Central memory CD4-positive, alpha-beta T cell (primary cell): ENCODE measurements at places on chromosomes 13 and 19.
A peak's percentile ranks its signal among the peaks of the same experiment; 100 is the strongest.

DNA sequence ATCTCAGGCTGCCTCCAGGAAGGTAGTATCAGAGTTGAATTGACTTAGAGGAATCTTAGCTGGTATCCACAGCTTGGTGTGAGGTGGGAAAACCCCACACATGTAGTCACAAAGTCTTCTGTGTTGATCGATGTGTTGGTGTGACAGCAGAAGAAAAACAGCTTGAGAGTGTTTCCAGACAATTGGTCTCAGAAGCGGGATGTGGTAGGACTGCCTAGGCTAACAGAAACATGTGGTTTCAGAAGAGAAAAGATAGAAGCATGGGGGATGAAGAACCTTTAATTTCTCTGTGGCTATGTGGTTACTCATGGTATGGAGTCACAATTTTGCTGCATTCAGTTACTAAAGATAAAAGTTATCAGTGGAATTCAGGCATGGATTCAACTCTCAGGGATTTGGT is 134.7 kb upstream of the SLITRK5 start:
- DNase-seq, result no peak

- no peak for DNase-seq
Observed at GRCh38 chr19:54389553-54389952, 24.8 kb upstream of the LAIR1 start.

DNA sequence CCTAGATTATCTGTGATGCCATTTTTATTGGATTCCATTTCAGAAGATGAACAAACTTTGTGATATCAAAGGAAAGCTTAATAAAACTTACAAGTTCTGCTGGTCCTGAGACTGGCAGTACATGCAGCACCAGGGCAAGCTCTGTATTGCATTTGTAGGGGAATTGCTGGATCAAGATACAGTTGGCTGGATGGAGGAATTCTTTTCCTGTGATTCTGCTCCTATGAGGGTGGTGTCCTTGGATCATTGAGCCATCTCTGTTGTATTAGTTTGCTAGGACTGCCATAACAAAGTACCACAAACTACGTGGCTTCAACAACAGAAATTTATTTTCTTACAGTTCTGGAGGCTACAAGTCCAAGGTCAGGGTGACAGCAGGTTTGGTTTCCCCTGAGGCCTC is 33.9 kb upstream of the CSNK1A1L start:
- no peak for DNase-seq

DNA sequence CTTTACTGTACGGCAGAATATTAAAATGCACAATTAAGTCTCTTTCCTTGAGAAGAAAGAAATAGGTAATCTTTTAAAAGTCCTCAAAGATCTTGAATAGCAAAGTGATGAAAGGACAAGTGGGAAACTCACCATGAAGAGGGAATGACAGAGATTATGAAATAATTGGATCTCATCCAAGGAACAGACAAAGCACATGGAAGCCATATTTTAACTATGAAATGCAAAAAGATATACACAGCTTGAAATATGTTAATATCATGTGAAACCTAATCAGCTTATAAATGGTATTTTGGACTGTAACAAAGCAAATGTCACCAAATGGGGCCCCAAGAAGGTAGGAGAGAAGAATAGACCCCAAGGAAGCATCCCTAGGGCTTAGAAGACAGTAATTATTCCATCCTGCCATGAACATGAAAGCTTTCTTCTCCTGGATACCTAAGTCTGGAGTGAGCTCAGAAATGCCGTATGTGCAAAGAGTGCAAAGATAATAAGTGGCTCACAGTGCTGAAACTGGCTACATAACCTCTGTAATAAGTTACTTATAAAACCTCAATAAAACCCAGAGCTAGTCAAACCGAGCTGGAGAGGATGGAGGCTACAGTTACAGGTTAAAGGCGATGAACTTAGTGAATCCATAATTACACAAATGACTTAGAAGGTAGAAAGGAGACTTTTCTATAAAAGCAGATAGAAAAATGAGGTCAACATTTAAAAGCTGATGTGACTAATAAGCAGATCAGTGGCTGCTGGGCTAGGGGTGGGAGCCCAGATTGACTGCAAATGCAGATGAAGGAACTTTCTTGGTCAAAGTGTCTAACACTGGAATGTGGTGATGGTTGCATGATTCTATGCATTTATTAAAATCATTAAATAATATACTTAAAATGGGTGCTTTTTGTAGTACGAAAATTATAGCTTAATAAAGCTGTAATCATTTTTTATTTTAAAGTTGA is 34.4 kb downstream of the DCLK1 start:
- DNase-seq, result no peak

DNA sequence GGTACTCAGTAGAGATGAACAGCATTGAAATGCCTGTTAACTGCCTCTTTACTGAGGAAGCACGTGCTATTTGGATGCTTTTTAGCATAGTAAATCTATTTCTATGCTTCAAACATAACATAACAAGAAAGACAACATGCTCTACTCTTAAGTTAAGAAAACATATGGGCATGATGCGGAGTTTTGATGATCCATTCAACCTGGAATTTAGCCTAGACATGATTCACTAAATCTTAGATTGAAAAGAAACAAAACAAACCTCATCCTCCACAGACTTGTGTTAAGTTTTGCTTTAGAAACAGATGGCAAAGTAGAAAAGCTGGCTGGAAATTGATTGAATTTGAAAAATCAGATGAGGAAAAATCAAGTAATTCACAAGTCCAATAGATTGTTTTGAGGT is 593.8 kb downstream of the OLFM4 start:
- no peak for DNase-seq

GRCh38 chr13:31413516-31413915 is 213.7 kb downstream of the B3GLCT start:
- DNase-seq, result no peak

GRCh38 chr19:51627491-51628138 is 2.6 kb downstream of the SIGLEC5 start:
- no peak for DNase-seq

DNA sequence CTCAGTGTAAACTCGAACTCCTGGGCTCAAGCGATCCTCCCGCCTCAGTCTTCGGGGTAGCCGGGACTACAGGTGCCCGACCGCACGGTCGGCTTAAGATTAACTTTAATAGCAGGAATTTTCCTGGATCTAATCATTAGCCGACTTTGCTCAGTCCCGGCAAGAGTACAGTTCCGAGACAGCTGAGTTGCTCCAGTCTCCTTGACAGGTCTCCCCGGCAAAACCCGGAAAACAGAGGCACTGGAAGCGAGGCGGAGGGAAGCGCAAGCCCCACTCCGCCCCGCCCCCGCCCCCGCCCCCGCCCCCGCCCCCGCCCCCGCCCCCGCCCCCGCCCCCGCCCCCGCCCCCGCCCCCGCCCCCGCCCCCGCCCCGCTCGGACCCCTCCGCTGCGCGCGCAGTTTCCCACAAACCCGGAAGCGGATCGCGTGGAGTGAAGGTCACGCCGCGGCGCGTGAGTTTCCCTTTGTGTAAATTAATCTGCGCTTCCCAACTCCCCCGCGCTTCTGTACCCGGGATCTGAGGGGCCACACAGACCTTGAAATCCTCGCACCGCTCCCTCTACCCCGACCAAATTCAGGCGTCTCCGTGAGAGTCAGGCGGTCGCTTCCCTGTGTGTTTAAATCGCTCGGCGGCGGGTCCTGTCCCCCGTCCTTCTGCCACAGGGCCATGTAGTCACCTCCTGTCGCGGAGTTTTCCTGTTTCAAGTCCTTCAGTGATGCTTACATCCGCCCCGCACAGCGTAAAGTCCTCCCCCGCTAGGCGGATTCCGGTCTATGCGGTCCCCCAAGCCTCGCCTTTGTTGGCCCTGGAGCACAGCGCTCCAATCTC is at the start of gene ZNF480:
Gene ZNF480 (plus strand): TSS at position 397 of the 828 bp plus-strand sequence. CDS start 3,244 bp downstream, outside the sequence.
- peak; percentile 82 for DNase-seq

DNA sequence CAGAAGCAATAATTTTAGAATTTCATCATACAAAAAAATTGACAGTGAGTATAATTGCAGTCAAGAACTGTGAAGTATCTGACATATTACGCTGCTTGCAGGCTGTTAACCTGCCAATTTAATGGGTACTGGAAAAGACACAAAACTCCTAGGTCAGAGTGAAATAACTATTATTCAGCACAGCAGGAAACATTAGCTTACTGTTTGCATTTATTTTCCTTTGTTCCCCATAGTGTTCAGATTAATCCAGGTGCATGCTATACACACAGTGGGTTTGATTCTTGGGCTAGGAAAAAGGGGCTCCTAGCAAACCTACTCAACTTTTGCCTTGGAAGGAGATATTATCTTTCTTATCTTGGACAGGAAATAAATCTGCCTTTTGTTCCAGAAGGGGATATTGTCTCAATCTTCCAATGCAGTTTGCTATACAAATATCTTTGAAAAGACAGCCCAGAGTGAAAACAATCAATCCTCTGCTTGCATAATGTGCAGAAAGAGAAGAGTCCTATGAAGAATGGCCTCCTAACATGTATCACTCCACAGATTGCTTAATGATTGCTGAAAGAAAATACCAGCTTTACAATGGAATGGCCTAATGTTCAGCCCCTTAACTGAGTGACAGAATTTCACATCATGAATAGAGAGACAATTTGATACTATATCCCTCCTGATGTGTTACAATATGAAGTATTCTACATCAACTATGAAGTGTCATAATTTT is 443.4 kb downstream of the TBC1D4 start:
- DNase-seq, result no peak

DNA sequence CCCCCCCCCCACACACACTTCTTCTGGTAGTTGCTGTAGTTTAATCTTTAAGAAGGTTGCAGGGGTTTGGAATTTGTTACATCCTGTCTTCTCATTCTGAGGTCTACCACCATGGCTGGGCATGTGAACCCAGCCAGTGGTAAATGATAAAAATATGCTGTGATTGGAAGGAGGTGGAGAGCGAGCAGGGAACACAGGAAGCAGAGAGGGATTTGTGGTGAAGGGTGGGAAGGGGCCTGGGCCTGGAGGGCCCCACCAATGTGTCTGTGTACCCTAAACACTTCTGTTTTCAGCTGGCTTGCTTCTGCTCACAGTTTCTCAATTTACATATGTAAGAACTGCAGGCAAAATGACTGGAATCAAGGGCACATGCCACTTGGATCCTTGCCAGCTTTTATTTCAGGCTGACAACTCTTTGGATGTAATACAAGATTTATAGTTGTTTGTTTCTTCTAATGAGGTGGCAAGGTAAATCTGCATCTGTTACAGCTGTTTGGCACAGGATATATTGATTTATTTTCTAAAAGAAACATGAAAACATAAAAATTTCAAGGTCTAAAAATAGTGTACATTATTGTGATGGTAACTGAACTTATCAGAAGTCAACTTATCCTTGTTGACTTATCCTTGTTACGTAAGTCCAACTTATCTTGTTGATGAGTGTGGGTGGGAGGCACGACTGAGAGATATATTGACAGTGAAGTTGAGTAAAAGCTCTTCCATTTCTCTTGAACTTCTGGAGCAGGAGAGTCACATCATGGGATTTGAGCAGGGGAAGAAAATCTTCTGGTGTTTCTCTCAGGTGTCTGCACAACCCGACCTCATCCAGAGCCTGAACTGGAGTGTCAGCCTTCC is 313.2 kb downstream of the SHISA2 start:
- no peak for DNase-seq

DNA sequence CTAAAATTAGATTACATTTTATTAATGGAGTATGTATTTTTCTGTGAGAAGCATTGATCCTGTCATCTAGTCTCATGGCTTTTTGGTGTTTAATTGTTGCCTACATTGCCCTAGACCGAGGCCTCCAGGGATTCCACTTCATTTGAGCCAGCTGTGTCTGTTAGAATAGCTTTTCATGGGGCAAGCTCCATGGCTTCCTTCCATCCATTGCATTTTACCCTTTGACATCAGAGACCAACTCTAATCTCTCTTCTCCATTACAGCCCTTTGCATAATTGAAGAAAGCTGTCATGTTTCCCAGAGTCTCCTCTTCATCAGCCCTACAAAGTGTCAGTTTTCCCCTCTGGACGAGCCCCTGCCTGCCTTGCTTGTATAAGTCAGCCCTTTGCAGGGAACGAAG is 70.6 kb downstream of the MTUS2 start:
- no peak for DNase-seq

DNA sequence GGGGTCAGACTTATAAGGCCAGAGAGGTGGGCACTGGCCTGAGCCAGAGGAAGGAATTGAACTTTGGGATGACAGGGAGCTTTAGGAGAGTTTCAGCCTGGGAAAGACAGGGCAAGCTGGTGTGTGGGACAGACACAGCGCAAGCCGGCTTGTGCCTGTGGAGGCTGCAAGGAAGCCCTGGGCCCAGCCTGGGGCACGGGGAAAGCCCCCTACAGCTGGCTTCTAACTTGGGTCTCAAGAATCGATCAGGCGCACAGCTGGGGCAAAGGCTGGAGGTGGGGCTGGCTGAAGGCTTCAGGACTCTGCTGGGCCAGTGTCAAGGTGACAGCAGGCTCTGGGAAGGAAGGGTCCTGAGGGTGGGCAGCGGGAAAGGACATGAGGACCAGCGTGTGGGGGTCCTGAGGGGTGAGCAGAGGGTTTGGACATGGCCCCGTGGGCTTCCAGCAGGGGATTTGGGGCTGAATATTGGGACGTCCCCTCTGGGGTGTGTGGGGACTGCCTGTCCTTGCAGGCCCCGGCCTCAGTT is 3.0 kb downstream of the PTOV1 start:
- no peak for DNase-seq
